Glomerular endothelial cell (primary cell): ENCODE measurements at places on chromosomes 5 and 9. TPM values are rescaled to one million over a fixed set of nuclear protein-coding genes. Genes with fewer than 3 reads are reported as not detected.

- no peak for DNase-seq
Observed at GRCh38 chr5:76716456-76717157, 681 bp downstream of the F2R start.

DNA sequence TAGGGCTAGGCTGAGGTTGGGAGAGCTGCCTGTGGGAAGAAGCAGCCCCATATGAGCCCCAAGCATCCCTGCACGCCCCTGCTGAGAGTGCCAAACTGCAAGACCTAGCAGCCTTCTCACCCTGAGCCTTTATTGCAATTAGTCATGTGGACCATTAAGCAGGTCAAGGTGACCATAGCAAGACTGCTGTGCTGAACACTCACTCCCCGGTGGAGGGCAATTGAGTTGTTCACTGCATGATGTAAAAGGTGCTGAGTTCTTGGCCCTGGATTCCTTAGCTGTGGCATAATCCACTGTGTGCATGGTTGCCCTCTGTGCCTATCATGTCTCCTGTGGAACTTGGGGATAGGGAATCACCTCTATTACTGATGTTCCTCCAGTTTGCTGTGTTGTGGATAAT is 131.1 kb downstream of the FOXD1 start:
- no peak for DNase-seq

The HBEGF gene
- total RNA-seq, result 59.6 and 86.3 TPM in 2 replicates

- DNase-seq, result no peak
Observed at GRCh38 chr9:91150998-91151717, 210.6 kb downstream of the AUH start.
